ENCODE measurements at places on chromosomes 5 and 9. TPM values are rescaled to one million over a fixed set of nuclear protein-coding genes. Genes with fewer than 3 reads are reported as not detected.
A peak's percentile ranks its signal among the peaks of the same experiment; 100 is the strongest.

- DNase-seq = no peak
- H3K4me3 ChIP-seq = no peak overlapping the region
- no peaks in the 10 kb centered on the region for H3K27me3 ChIP-seq
- H3K27ac ChIP-seq = no peak overlapping the region
Measured at GRCh38 chr5:40570408-40571129, 109.1 kb upstream of the PTGER4 start.

Gene ADAMTSL2
- total RNA-seq = not detected

- H3K36me3 ChIP-seq = no peaks in the 10 kb centered on the region
- no peak for DNase-seq
- H3K4me3 ChIP-seq = no peak overlapping the region
- H3K27ac ChIP-seq = no peak overlapping the region
- peaks cover 4% of the 10 kb centered on the region for H3K4me1 ChIP-seq
- H3K27me3 ChIP-seq = no peaks in the 10 kb centered on the region
Measured at GRCh38 chr5:169114466-169115065, 186.4 kb downstream of the SLIT3 start.

DNA sequence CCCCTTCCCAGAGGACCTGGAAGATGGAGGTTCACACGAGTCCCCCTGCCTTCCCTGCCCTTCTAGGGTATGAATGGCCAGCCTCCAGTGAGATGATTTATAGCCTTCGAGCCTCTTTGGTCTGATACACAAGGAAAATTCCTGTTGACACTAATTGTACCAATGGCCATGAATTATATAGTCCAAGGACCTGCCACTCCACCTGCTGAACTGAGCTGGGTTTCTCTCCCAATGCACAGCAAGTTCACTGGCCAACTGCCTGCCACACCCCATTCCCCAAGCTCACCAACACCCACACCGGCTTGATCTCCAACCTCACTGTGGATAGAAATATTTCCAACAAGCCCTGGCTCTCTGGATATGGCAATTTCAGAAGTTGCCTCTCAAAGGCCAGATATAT, 9.3 kb upstream of the ADRA1B start:
- H3K36me3 ChIP-seq = no peaks in the 10 kb centered on the region
- H3K27me3 ChIP-seq = no peaks in the 10 kb centered on the region
- no peak overlapping the region for H3K4me3 ChIP-seq
- peaks cover 4% of the 10 kb centered on the region for H3K4me1 ChIP-seq
- DNase-seq = no peak
- no peak overlapping the region for H3K27ac ChIP-seq

GRCh38 chr5:1882337-1883119, at the start of gene IRX4:
Gene IRX4, minus strand, starts transcription at chr5:1882925. Its CDS starts 278 bp downstream, at chr5:1882647.
- H3K4me3 ChIP-seq = peak within 1 kb of the TSS; percentile 41
- DNase-seq = no peak
- no peak within 1 kb of the TSS for H3K27ac ChIP-seq
- peaks cover 48% of the 10 kb centered on the region for H3K4me1 ChIP-seq
- no peaks in the 10 kb centered on the region for H3K36me3 ChIP-seq
